AG09309 (cell line): ENCODE measurements at places on chromosomes 2 and 18.

DNA sequence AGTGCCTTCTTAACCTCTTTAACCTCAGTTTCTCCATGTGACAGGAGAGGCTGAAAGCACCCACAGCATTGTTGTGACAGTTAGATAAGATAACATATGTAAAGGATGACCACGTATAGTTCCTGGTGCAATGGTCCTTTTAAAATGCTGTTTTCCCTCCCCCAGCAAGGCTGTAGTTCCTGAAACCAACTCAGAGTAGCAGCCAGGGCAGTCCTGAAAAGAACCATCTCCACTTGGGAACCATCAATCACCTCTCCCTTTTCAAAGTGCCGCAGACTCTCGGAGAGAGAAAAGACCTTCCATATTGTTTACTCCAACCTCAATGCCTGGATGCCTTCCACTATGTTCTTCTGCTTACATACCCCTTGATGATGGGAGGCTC, 158.8 kb downstream of the DDX1 start:
- no peak for DNase-seq

- DNase-seq: no peak
Measured at GRCh38 chr2:214807653-214808052, 1.8 kb downstream of the BARD1 start.

DNA sequence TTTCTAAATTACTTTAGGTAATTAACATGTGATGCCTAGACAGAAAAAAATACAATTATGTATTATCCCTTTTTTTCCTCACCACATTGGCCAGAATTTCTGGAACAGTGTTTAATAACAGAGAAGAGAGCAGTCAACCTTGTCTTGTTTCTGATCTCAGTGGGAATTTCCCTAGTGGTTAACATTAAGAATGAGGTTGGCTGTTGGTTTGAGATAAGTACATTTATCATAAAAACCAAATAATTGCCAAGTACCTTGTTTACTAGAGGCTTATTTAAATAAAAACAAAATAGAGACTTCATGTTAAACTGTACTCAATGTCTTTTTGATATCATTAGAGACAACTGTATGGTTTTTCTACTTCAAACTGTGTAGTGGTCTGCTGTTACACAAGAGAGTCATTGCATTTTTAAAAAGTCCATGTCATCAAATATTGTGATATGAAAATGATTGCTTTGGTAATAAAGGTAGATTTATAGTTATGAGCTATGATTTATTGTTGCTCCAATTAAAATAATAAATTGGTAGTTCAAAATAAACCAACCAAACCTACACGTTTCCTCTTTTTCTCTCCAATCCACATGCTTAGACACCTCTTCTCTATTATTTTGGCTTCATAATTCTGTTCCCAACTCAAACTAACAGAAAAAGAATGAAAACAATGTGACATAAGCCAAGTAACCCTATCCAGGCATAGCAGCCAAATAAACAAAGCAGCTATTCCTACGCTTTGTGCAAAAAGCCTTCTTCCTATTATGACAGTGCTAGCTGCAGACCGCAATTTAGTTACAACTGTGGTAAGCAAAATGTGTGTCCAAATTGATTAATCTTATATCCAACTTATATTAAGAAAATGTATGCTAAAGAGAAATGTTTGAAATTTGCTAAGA, 20.9 kb upstream of the TANK start:
- DNase-seq: no peak

GRCh38 chr2:121650315-121650930, 1.2 kb upstream of the CLASP1 start:
- DNase-seq: no peak

DNA sequence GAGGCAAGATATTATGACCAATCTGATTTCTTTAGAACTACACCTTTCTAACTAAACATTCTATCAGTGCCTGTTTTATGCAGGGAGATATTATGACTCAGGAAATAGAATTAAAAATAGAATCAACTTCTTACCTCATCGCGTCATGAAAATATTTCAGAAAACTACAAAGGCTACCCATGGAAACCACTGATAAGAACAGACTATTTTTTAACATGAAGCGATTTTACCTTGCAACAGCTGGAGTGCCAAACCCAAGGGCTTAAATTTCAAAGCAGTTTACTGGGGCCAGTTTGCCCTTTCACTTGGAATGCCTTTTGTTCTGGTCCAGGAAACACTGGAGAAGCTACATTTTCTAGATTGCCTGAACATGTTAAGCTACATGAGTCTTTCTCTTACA, 304.8 kb upstream of the CCDC68 start:
- DNase-seq: no peak

GRCh38 chr18:79641722-79642497, 37.7 kb upstream of the CTDP1 start:
- no peak for DNase-seq

GRCh38 chr18:8627107-8627472, 17.9 kb downstream of the RAB12 start:
- DNase-seq: no peak

DNA sequence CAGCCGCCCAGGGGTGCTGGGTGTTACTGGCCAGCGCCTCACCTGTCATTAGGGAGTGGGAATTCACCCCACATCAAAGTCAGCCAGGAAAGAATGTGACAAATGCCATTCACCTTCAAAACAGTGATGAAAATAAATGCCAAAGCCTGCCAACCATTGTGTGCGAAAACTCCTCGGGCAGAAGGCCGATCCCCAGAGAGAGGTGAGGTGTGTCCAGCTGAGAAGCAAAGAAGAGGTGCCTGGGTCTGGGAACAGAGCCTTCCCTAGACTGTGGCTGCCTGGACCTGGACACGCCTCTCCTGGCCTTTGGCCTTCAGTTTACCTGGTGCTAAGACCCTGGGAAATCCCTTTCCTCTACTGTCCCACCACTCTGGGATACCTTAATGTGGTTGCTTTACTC, 142.7 kb downstream of the CYP26B1 start:
- no peak for DNase-seq

GRCh38 chr2:118309946-118310680, 221.8 kb downstream of the INSIG2 start:
- no peak for DNase-seq

DNA sequence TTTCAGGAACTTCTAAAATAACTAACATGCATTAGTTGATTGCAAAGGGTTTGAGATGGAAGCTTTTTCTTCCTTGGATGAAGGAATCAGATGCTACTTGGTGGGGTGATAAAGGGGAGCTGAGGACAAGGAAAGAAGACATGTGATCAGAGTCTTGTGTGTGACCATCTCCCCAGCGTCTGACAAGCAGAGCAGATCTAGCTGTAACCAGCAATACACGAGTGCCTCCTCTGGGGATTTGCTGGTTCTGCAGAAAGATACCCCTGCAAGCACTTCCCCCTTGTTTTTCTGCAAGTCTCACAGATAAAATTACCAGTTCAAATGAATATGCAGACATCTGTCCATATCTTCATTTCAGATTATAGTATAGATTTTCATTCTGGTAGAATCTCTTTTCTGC, 2.7 kb downstream of the CDH7 start:
- DNase-seq: no peak

DNA sequence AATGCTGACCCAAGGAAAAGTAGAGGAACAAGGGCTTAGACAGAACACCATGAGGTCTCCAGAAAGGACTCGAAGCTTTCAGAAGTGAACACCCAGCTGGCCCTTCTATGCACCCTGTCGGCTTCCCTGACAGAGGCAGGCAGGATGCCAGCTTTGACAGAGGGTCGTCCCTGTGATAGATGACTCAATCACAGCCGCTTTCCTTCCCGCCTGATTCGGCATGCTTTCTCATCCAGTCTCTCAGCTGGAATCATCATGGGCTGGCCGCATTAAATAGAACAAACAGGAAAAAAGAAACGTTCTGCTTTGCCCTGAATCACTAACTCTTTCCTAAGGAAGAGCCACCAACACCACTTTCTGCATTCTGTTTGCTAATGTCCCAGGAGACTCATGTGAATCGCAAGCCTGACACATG, 140.3 kb upstream of the RAB12 start:
- no peak for DNase-seq

- no peak for DNase-seq
Measured at GRCh38 chr2:1049691-1050090, 99.0 kb downstream of the SNTG2 start.

DNA sequence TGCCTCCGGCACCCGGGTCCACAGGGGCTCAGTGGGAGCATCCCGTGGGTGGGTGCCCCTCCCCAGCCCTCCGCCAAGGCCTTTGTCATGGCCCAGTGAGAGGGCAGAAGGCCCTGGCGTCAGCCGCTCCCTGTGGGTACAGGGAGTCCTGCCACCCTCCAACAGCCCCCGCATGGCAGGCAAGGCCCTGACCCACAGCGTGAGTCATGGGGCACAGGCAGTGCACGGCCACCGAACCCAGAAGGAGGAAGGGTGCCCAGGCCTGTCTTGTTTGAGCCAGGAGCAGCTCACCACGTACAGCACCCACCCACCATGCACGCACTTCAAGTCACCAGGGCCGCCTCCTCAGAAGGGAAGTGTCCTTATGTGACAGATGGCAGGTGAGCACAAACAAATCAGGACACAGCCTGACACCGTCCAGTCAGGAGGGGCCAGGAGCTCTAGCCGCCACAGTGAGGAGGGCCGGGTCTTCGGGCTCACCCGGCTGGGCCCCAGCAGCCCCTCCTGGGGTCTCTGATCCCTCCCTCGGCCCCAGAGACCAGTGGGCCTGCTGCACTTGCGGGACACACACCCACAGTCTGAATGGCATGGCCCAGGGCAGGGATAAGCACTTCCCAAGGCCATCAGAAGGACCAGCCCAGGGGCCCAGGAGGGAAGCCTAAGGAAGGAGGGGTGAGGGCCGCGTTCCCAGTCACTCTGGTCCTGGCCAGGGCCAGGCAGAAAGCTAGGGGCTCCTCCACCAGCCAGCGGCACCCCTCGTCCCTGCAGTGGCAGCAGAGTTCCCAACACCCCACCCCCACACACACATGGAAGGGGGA, 25.8 kb downstream of the BIN1 start:
- no peak for DNase-seq

DNA sequence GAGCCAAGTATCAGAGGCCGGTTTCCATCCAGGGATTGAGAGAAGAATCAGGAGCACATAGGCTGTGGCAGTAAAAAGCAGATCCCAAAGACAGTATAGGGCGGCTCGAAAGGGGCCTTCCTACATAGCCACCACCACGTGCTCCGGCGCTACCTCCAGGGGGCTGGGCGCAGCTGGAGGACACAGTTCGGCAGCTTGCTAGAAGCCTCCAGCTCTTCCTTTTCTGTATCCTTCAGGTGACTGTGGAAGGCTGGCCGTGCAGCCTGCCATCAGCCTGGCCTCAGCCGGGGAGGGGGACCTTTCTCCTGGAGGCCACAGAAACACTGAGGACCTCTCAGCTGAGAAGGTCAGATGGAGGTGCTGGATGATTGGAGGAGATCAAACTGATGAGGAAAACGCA, 183.6 kb upstream of the GLI2 start:
- DNase-seq: no peak

- DNase-seq: no peak
Measured at GRCh38 chr2:26058390-26058789, 24.5 kb downstream of the RAB10 start.

DNA sequence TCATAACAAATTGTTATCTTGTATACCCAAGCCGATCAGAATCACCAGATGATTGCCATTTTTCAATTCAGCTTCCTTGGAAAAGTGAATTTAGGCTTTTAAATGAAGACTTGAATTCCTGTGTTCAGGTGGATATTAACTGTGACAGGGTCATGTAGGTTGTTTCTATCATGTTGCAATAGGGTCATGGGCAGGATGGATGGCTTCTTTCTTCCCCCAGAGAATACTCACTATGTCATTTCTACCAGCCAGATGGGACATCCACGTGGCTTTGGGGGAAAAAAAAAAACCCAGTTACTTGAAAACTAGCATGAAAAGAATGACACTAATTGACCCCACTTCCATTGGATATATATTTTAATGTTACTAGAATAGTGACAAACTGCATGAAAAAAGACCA, 14.6 kb upstream of the DSG2 start:
- DNase-seq: no peak

GRCh38 chr2:17799301-17800120, 16.7 kb upstream of the MSGN1 start:
- DNase-seq: no peak

DNA sequence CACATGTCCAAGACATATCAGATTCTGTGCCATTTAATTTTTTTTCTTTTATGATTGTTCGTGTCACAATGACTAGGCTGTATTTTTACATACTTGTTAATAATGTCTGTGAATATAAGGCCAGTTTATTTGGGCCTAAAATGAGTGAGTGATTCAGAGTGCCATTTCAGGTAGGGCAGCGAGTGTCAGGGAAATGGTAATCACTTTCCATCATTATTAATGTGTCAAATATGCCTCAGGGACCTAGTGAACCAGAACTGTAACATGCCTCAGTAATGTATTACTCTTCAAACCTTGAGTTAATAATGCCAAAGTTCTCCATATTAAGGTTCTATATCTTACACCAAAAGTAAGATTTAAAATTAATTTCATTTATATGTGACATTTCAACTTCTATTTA, 8.6 kb downstream of the FAM171B start:
- no peak for DNase-seq

GRCh38 chr2:65158557-65158956, 28.7 kb upstream of the RAB1A start:
- DNase-seq: no peak

DNA sequence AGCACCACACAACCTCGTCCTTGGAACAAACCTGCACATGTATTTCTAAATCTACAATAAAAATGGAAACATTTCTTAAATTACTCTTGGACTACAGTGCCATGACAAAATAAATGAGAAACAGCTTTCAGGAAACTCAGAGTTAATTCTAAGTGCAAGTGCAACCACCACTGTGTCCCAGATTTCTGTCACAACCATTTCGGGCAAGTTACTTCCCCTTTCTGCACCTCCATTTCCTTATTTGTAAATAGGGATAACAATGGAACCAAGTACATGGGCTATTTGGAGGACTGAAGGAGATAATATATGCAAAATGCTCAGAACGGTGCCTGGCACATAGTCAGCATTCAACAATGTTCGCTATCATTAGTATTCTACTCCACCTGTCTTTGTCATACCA, 93.2 kb downstream of the CACNB4 start:
- DNase-seq: no peak

- DNase-seq: no peak
Measured at GRCh38 chr2:26812731-26813130, 26.9 kb downstream of the CENPA start.

DNA sequence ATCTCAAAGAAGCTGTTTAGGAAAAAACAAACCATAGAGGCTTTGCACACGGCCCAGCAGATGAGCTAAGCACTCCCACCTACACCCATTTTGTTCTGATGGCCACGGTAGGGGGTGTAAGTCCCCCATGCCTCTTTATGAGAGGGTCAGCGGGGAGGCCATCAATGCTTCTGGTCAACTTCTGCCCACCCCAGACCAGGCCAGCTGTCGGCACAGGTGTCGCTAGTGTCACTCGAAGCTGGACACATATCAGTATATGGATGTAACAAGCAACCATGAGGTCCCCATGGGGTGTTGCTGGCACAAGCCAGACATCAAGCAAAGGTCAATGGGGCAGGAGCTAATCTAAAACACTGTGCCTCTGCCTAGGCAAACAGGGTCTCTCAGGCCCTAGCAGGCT, 23.7 kb upstream of the SLC35F6 start:
- no peak for DNase-seq

GRCh38 chr2:184767059-184767458, 168.7 kb downstream of the ZNF804A start:
- no peak for DNase-seq

- DNase-seq: no peak
Measured at GRCh38 chr2:101114268-101114783, 36.9 kb downstream of the TBC1D8 start.
